ENCODE measurements at places on chromosomes 6 and 20.

DNA sequence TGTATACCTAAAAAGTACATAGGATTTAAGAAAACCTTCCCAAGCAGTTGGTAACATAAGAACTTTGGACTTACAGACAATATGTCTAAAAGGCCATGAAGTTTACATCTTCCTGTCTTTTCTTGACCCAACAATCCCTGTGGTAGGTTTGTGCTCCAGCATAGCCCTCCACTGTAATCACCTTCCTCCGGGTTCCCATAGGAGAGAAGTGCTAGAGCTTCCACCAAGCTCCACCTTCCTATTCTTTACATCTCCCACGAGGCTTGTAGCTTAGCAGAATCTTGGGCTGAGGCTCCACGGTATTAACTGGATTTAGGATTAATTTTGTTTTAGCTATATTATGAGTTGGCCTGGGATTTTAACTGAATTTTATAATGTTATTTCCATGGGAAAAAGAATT lies 23.3 kb downstream of the ADGRG6 start:
- DNase-seq, result no peak

DNA sequence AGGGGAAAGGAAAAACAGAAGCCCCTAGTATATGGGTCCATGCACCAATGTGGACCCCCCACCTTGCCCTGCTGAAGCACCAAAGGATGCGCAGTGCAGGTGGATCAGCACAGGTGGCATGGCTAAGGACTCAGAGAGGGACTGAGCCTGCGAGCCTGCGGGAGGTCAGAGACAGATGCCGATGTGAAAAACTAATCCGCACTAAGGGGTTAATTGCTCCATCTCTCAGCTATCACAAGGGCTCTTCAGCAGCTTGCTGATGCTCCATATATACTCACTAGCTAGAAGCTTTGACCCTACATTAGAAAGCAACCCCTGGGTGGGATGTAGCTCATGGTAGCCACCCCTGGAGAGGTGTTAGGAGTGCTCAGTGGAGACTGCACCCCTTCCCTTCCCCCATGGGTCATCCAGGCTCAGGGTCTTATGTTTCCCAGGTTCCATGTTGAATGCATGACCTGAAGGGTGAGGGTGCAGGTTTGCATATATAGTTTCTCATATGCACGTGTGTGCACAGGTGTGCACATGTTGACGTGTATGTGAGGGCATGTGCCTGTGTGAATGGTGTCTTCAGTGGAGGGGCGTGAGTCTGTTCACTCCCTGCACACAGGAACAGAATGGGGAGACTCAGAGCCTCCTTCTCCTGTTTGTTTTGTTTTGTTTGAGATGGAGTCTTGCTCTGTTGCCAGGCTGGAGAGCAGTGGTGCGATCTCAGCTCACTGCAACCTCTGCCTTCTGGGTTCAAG lies 13.4 kb upstream of the IP6K3 start:
- DNase-seq, result no peak

DNA sequence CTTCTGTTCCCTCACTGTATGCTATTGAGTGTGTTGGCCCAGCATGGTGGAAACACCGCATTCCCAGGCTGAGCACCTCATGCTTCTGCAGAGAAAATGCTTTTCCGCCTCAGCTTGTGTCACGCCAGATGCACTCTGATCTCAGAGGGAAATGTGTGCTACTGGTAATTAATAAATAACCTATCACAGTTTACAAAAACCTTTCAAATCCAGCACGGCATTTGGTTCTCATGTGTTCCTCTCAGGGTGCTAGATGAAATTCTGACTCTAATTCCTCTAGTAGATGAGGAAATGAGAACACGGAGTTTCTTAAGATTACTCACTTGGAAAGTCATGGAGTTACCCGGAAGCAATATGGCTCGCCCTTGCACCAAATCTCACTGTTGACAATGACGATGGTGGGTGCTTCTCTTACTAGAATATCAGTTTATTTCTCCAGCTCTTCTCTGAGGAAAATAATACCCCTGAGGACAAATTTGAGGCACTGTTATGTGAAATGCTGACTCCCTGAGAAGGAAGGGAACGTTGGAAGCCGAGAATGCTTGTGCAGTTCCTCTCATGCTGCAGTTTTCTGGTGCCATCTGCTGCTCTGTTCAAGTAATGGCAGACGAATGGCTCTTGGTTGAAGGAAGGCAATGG lies 116.6 kb downstream of the RNF144B start:
- DNase-seq, result no peak

DNA sequence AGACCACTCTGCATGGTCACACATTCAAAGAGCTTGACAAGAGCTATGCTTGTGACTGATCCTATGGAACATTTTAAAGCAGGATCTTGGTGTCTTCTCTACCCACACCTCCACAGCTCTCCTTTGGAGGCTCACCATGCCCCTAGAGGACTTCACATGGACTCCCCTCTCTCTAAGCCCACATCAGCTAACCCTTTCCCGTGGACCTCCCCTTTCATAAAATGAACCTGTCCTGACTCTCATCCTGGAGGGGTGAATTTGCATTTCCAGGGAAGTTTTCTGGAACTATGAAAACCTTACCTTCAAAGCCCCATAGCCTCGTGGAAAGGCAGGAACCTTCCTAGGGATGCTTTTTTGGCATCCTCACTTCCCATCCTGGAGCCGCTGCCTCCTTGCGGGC lies 184.4 kb upstream of the SUPT3H start:
- DNase-seq, result no peak

DNA sequence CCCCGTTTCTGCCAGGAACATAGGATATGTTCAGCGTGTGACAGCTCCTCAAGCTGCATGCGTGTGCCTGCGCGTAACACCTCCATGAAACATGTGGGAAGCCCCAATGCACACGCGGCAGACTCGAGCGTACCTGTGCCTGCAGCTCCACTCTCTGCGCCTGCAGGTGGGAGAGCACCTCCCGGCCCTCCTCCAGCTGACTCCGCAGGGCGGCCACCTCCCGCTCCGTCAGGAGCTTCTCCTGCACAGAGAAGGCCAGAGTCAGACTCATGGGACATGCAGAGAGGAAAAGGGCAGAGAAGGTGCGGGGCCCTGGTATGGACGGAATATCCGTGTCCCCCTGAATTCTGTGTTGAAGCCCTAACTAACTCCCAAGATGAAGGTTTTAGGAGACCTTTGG lies 22.4 kb downstream of the BFSP1 start:
- DNase-seq, result no peak

DNA sequence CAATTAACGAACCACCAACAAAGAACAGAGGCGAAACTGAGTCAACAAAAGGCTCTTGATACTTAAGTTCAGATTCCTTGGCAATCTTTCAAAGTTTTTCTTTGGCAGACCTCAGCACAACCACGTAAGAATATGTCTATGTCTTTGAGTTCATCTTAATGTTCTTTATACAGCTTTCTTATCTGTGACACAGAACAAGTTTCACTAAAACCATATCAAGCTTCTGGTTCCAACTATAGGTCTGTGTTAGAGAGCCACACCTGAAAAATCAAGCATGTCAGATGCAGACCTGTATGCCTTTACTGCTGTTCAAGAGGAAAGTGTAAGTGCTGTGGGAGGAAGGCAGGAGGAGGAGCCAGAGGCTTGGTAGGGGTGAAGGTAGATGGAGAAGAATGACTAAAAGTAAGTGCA lies 271.3 kb downstream of the KHDC1L start:
- no peak for DNase-seq

- DNase-seq, result no peak
Measured at GRCh38 chr20:32067234-32067821, 15.3 kb downstream of the HCK start.

DNA sequence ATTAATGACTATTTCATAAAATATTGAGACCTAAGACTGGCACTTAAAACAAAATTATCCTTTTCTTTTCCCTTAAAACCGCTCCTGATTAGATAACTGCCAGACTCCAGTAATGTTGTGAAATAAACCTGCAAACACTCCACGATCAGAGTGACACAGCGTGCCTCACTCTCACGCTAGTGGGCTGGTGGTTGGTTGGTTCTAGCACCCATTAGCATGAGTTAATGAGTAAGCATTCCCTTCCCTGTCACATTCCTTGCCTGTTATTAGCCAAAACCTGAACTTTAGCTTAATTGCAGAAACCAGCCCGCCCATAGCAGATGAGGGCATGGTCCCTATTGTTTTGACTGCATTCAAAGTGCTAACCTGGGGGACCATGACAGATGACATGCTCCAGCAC lies 193.4 kb downstream of the CD83 start:
- no peak for DNase-seq

GRCh38 chr6:127998985-127999384 lies 98.1 kb upstream of the THEMIS start:
- no peak for DNase-seq

DNA sequence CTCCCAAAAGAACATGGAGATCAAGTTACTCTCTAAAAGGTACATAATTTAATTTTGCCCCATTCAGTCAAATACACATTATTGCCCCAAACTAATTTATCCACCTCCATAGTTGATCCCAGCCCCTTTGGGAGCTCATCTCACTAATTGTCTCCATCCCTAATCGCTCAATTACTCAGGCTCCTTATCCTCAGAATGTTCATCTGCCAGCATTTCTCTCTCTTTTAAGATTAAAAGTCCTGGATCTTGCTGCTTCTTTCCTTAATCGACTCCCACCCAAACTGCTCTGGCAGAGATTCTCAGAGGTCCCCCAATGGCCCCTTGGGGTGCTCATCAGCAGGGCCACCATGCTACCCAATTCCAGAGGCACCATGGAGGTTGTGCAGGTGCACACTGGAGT lies 18.4 kb upstream of the NNAT start:
- DNase-seq, result no peak

GRCh38 chr20:64119681-64120341 lies 12.4 kb upstream of the NPBWR2 start:
- no peak for DNase-seq

DNA sequence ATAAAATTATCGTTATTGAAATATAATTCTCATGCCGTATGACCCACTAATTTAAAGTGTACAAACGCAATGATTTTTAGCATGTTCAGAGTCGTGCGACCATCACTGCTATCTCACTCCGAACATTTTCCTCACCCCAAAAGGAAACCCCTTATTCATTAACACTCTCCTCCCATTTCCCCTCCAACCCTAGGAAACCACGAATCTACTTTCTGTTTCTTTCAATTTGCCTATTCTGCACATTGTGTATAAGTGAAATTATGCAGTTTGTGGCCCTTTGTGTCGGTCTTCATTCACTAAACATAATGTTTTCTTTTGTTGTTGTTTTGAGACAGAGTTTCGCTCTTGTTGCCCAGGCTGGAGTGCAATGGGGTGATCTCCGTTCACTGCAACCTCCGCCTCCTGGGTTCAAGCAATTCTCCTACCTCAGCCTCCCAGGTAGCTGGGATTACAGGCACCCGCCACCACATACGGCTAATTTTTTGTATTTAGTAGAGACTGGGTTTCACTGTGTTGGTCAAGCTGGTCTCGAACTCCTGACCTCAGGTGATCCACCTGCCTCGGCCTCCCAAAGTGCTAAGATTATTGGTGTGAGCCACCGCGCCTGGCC lies 99.7 kb upstream of the ZNF217 start:
- no peak for DNase-seq

- DNase-seq, result no peak
Measured at GRCh38 chr6:139287868-139288267, 3.9 kb downstream of the TXLNB start.

- no peak for DNase-seq
Measured at GRCh38 chr20:48908656-48909319, 12.7 kb upstream of the ARFGEF2 start.

DNA sequence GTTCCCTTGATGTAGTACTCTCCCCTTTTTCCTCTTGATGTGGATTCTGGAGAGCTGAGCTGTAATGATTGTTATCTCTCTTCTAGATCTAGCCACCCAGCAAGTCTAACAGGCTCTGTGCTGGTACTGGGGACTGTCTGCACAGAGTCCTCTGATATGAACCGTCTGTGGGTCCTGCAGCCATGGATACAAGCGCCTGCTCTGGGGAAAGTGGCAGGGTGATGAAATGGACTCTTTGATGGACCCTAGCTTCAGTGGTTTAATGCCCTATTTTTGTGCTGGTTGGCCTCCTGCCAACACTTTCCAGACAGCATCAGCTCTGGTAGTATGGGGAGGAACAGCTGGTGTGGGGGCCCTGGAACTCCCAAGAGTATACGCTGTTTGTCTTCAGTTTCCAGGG lies 216.3 kb downstream of the ADGRG6 start:
- DNase-seq, result no peak

- no peak for DNase-seq
Measured at GRCh38 chr20:38179846-38180245, 14.8 kb upstream of the TGM2 start.

- no peak for DNase-seq
Measured at GRCh38 chr6:56288347-56288746, 41.0 kb upstream of the COL21A1 start.

DNA sequence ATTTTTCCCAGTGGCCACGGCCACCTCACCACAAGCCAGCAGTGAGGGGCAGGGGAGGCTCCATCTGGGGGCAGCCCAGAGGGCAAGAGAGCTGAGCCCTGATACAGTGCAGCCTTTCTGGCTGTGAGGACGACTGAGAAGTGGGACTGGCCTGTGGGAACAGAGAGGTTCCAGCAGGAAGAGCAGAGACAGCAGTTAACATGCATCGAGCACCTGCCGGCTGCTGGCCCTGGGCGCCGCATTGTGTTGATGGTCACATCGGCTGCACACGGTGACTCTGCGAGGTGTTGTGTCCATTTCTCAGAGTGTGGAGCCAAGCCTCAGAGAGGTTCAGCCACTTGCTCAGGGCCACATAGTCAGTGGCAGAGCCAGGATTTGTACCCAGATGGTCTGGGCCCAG lies 9.8 kb downstream of the FOXS1 start:
- no peak for DNase-seq

DNA sequence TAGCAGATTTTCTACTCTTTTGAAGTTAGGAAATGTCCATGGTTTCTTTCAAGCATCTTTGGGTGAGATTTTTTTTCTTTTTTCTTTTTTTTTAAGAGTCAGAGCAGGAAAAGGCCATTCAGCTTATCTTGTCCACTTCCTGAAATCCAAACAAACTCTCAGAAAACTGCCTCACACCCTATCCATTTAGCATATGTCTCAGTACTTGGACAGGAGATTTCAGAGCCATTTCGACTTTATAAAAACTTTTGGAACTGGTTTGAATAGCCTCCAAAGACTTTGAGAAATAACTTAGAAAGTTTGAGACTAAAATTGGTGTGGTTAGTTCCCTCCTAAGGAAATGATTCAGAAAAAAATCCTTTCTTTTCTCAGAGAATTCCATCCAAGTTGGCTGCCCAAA lies 125.1 kb downstream of the MYLK4 start:
- DNase-seq, result no peak

DNA sequence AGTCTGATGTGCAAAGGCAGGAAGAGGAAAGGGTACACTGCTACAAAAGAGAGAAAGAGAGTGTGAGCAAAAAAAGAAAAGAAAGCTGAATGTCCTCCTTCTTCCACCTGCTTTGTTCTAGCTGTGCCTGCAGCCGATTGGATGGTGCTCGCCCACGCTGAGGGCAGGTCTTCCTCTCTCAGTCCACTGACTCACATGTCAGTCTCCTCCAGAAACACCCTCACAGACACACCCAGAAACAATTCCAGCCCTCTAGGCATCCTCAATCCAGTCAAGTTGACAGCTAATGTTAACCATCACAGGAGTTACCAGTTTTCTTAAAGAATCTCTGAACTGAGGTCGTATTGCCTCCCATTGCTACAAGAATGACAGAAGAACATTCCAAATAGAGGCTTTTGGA lies 411.9 kb upstream of the SASH1 start:
- no peak for DNase-seq

- no peak for DNase-seq
Measured at GRCh38 chr6:158621694-158622544, 22.6 kb downstream of the DYNLT1 start.
